ENCODE measurements at places on chromosomes 13 and 19. TPM values are rescaled to one million over a fixed set of nuclear protein-coding genes. Genes with fewer than 3 reads are reported as not detected.

Gene ZNF823
- 4.3 TPM for total RNA-seq

Gene TUBA3C
- total RNA-seq, result not detected

GRCh38 chr13:36817996-36818803 is 822 bp upstream of the RFXAP start:
- DNase-seq, result no peak

DNA sequence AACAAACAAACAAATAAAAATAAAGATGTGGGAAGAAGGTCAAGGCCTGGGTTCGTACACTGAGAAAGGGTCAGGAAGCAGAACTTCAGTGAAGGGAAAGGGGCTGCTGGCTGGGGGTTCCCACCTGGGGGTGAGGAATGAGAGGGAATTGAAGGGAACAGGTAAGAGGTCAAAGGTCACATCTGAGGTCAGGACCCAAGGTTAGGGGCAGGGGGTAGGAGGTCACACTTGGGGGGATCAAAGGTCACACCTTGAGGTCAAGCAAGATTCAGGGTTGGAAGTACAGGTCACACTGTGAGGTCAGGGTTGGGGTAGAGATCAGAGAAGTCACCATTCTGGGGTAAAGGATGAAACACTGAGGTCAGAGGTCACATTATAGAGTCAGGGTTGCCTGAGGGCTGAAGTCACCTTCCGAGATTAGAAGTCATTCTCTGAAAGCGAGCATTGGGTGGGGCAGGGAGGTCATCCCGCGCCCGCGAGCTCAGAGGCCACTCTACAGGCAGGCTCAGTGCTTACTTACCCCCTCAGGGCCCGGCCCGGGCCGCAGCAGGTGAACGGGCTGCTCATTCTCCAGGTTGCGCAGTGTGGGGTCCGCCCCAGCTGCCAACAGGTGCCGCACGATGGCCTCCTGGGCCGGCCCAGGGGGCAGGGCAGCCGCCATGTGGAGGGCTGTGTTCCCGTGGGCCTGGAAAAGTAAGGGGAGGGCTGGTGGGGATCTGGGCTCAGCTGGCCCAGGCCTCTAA is 10.8 kb downstream of the NFKBID start:
- DNase-seq, result no peak
